ENCODE measurements at places on chromosomes 1 and 21.

GRCh38 chr1:79198832-79199231, 192.3 kb upstream of the ADGRL4 start:
- H3K4me1 ChIP-seq: no peaks in the 10 kb centered on the region
- DNase-seq: no peak
- H3K36me3 ChIP-seq: no peaks in the 10 kb centered on the region
- no peak overlapping the region for H3K27ac ChIP-seq
- no peak overlapping the region for H3K4me3 ChIP-seq

DNA sequence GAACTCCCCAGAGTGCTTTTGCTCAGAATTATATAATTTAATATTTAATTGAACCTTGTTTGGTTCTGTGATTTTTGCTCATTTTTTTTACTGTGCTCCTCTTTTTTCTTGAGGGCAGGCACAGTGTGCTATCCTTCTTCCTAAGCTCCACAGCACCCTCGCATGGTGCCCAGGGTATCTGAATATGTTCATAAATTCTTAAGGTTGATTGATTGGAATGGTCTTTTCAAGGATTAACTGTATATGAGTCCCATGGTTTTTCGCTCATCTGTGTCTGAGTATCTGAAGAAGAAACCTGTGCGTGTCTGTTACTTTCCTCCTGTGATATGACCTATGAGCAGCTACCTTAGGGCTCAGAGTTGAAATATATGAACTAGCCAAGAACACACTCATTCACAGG, 393.7 kb downstream of the HLX start:
- no peak overlapping the region for H3K27ac ChIP-seq
- no peaks in the 10 kb centered on the region for H3K36me3 ChIP-seq
- no peak for DNase-seq
- no peaks in the 10 kb centered on the region for H3K27me3 ChIP-seq
- no peaks in the 10 kb centered on the region for H3K4me1 ChIP-seq

GRCh38 chr1:31413405-31414001, 490 bp downstream of the SERINC2 start:
- H3K36me3 ChIP-seq: peaks cover 4% of the 10 kb centered on the region
- peaks cover 26% of the 10 kb centered on the region for H3K4me1 ChIP-seq
- DNase-seq: peak; percentile 43

DNA sequence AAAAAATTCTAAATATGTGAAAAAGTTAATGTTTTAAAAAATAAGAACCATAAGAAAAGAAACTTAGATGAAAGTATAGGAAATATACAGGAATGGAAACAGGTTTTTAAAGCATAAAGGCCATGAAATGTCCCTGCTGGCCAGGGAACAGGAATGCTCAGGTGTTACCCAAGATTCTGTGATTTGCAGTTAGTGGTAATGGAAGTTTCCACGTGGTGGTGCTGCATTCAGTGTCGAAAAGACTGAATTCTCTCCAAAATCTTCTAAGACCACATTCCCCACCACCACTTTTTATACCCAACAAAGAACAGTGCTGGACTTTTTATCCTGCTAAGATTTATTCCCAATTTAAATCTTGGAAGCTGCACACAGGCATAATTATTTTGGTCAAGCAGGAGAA, 126.2 kb downstream of the PRRX1 start:
- H3K36me3 ChIP-seq: no peaks in the 10 kb centered on the region
- H3K4me3 ChIP-seq: no peak overlapping the region
- H3K4me1 ChIP-seq: no peaks in the 10 kb centered on the region

GRCh38 chr1:160814856-160815255, 18.9 kb downstream of the LY9 start:
- no peak for DNase-seq
- no peaks in the 10 kb centered on the region for H3K36me3 ChIP-seq
- H3K4me1 ChIP-seq: peaks cover 4% of the 10 kb centered on the region
- no peak overlapping the region for H3K4me3 ChIP-seq
- no peaks in the 10 kb centered on the region for H3K27me3 ChIP-seq
- H3K27ac ChIP-seq: no peak overlapping the region

Data from neuronal stem cell (in vitro differentiated cells).